ENCODE measurements at places on chromosomes 11 and 22.

DNA sequence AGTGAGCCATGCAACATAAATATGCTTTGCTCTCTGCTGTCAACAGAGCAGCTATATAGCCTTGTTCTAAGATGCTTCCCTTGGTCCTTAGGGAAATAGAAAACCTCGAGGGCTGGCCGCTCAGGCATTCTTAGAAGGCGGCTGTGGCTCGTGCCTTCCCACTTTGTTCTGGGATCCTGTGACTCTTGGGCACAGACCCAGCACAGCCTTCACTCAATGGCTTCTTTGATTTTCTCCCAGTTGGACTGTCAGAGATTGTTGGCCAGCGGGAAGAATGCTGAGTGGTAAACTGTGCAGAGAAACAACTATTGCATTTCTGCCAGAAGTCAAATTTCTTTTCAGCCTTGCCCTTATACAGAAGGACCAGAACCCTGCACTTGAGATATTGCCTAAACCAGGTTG, 9.5 kb upstream of the MICAL2 start:
- DNase-seq, result no peak

DNA sequence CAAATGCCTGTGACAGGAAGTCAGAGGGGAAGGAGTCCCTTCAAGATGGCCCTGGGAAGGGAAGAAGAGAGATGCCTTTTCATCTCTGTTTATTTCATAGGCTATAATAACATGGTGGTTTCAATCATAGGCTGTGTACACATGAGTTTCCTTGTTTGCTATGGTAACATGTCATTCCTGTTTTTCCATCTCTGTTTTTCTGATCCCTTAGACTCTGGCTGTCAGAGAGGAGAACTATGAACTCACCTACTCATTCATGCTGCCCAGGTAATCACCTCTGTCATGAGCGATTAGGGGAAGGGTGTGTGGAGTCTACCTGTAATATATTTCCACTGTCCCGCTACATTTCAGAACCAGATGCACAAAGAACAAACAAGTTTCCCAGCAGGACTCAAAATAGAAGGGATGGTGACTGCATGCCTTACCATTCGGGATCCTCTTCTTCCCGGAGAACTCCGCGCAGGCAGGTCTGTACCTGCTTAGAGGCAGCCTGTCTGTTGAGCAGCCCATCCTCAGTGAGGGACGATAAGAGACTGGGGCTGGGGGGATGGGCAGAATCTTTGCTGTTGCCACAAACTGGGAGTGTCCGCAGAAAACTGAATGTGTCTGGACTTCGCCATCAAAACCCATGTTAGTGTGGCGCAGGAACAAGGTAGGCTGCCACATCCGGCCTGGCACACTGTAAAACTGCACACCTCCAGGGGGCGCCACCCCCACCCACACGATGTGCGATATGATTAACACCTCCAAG, 7.1 kb upstream of the PEX26 start:
- no peak for DNase-seq

DNA sequence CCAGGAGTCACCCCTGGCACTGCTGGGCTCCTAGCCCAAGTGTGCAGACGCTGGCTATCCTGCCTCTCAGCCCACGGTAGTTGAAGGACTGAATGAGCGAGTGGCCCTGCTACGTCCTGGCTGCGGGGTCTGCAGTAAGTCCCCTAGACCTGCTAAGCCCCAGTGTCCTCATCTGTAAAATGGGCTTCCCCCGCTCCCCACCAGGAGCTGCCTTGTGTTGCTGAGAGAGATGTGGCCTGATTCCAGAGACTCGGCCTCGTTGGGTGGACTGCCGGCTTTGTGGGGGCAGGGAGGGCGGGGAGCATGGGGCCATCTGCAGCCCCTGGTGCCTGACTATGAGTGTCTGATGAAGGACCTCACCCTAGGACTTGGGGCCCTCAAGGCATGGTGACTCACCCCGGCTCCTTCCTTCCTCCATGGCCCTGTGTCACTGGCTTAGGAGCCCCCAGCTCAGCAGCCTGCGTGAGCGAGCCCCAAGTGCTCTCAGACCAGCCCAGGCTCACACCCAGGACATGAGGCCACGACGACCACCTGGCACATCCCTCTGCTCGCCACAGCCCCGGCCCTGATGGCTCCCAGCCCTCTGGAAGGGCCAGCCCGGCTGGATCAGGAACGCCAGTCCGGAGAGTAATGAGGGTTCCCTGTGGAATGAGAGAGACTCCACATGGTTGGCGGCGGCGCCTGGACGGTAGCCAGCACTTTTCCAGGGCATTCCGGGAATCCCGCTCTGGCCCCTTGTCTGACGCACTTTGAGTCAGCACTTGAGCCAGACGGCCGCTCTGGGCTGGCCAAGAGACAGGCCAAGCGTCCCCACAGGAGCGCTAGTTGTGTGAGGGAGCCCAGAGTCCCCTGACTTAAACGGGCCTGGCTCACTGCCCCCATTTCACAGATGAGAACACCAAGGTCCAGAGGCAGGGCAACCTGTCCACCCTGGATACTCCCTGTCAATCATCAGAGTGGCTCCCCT, 50.5 kb upstream of the SHISAL1 start:
- DNase-seq, result no peak

DNA sequence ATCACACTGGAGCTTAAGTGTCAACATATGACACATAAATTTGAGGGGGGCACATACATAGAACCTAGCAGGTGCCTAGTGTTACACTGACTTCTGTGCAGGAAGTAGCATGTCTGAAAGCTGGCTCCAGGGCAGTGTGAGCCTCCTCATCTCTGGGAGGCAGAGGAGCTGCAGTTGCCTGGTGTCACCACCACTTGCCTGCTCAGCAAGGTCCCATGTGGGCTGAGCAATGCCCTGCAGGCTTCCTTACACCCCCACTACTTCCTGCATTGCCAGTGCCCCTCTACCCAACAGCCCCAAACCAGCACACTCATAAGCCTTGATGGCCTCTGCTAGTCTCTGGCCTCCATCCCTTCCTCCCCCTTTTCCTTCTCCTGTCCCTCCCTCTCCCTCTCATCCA, 165.8 kb downstream of the BUD13 start:
- no peak for DNase-seq

GRCh38 chr11:112555491-112556364, 295.1 kb upstream of the PLET1 start:
- DNase-seq, result no peak

DNA sequence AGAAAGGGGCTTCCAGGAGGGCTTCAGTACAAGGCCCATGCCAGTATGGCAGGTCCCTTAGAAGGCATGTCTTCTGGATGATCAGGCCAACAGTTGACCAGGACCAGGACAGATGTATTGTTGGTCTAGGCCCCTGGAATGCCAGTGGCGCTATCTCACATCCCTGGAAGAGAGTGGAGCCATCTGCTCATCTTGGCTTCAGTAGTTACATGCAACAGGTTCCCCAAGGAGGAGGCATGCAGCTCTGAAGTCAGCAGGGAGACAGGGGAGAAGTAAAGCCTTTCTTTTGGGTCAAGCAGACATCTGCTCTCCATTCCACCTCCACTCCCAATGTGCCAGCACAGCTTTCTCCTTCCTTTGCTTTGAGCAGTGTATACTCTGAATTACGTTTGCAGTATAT, 244.1 kb downstream of the KIRREL3 start:
- DNase-seq, result no peak

DNA sequence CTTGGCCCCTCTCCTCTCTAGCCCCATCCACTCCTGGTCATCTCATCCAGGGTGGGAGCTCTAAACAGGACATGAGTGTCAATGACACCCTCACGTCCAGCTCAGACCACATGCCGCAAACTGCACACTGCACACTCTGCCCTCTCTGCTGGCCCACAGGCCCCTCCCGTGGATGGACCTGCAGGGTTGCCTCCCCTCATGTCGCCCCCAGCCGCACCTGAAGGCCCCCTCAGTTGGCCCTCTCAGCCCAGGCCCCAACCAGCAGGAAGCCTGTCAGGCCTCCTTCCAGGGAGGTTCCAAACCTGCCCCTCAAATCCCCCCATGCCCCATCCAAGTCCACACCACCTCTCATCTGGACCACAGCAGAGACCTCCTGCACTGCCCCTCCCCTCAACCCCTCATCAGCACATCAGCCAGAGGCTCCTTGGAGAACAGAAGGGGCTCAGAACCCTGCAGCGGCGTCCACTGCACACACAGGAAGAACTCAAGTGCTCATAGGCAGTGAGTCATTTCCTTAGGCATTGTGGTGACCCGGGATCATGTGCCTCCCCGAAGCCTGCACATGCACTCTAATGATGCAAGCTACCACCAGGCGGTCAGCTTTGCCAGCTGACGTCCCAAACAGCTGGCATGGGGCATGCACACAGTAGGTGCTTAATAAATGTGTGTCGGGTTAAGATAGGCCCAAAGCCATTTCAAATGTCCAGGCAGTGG, 12.9 kb upstream of the CDKN1C start:
- peak; percentile 93 for DNase-seq

GRCh38 chr22:46993633-46994032, 231.2 kb downstream of the TBC1D22A start:
- no peak for DNase-seq

DNA sequence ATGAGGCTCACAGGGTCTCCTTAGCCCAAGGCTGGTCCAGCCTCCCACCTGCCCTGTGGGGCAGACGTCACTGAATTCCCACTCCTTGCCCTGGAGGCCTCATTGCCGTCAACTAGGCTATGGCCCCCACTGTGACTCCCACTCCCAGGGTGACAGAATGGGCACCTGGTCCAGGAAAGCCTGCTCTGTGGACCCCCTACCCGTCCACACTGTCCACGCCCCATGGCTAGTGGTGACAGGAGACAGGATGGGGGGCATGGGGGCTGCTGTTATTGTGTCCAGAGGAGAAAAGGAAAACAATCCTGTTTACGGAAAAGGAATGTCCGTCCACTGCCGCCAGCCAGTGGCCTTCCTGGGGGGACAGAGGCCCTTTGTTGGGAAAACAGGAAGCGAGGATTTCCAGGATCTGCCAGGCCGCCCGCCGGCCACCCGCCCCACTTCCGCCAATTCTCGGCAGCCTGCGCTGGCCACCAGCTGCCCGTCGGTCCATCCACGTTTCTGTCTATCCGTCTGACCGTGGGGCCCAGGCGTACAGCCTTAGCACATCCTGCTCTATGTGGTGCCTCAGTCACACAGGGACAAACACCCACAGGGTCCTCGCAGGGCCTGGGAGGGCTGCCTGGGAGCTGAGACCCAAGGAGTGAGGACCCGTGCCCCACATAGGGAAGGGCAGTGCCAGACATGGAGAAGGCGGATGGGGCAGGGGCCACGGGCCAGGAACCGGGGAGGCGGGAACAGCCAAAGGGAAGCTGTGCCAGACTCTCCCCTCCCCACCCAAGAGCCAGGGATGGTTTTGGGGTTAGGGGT, 19.5 kb downstream of the CRELD2 start:
- DNase-seq, result no peak

GRCh38 chr11:103384652-103385051, 275.4 kb downstream of the DYNC2H1 start:
- DNase-seq, result no peak

DNA sequence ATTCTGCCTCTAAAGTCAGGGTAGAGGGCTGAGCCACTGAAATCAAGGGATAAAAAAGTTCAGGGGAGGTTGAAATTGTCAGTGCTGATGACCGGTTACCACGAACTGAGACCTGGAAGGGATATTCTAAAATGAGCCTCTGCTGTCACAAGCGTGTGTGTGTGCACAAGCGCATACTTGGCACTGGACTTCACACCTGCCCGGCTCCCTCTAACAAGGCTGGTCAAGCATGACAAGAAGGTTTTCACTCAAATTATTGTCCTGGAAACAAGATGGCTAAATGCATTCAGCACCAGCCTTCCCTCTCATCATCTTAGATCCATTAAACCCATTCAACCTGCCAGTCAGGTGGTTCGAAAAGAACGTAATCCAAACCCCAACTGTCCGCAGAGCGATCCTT, 54.8 kb upstream of the CECR2 start:
- no peak for DNase-seq
